ENCODE measurements at places on chromosomes 13 and 19.

DNA sequence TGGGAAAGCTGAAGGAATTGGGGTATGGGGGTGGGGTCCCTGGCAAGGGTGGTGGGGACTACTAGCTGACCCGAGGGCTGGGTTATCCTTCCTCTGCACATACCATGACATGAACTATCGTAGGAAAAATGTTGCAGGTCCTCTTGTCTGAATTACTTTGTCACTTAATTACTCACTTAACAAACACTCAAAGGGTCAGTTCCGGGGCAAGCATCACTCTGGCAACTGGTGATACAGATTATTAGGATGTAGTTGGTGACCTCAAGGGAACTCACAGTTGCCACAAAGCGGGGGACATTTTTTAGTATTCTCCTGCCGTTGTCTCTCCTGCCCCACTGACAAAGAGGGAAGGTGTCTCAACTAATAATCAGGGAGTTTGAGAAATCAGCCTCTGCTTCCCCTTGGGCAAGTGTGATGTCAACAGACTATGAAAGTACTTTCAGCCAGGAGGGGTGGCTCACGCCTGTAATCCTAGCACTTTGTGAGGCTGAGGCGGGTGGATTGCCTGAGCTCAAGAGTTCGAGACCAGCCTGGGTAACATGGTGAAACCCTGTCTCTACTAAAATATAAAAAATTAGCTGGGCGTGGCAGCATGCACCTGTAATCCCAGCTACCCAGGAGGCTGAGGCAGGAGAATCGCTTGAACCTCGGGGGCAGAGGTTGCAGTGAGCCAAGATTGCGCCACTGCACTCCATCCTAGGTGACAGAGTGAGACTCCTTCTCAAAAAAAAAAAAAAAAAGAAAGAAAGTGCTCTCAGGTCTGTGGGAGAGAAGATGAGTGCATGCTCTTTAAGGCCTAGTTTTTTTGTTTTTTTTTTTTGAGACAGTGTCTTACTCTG lies 10.3 kb downstream of the DNAJB1 start:
- DNase-seq, result no peak

DNA sequence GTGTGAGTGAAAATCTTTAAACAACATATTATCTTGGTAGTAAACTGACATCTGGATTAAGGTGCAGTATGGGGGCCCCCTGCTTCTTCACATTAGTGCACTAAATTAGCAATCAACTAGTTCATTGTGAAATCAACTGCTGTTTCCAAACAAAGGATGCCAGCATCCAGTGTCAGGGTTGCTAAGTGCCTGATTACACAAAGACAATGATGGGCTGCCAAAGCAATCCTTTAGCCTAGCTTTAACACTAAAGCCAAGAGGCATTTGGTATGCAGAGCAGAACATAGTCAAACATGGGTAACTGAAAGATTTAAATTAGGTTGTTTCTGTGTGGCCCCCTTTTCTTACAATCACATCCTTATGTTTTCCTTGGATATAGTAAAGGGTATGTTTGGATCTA lies 543.1 kb upstream of the SLITRK5 start:
- no peak for DNase-seq

DNA sequence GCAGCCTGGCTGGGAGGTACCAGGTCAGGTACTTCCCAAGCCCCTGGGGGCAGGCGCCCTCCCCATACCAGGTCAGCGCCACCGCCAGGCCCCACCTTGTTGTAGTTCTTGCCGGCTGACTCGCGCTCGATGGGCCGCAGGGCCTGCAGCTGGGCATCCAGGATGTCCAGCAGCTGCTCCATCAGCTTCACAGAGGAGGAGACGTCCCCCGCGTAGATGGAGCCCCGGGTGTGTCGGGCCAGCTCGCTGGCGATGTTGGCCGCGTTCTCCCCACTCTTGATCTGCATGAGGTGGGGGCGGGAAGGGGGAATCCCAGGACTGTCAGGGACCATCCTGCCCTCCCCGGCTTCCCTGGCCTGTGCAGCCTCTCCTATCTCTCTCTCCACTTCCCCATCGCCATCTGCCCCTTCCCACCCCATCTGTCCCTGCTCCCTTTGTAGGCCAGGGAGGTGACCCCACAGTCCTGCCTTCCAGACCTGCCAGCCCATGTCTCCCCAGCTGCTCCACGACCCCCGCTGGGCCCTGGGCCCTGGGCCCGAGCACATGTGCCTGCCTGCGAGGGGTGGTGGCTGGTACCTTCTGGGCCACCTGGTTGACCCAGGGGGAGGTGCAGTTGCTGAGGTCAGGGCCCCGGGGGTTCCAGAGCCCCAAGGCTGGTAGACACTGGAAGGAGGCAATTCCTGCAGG lies 23.8 kb upstream of the ASF1B start:
- no peak for DNase-seq

DNA sequence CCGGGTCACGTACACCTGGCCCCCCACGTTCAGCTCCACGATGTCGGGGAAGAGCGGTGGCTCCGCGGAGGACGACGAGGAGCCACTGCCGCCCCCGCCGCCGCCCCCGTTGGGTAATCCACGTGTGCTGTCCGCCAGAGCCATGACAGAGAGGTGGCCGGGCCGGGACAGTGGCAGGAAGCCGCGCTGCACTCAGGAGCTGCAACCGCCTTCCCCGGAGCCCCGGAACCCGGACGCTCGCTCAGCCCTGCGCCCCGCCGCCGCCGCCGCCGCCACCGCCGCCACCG lies 257 bp downstream of the KCTD12 start:
- peak; percentile 19 for DNase-seq

GRCh38 chr19:37655689-37656371 lies 565 bp upstream of the ZFP30 start:
- peak; percentile 65 for DNase-seq

- DNase-seq, result no peak
These were observed 88.9 kb downstream of the SLC25A15 start for GRCh38 chr13:40878321-40878720.

Data from stimulated activated CD8-positive, alpha-beta memory T cell treated with anti-CD3 and anti-CD28 coated beads, Interleukin-4, amount 100 ng/mL, for 4 hours (primary cell).